Panc1 (cell line): ENCODE measurements at places on chromosomes 13 and 19.

DNA sequence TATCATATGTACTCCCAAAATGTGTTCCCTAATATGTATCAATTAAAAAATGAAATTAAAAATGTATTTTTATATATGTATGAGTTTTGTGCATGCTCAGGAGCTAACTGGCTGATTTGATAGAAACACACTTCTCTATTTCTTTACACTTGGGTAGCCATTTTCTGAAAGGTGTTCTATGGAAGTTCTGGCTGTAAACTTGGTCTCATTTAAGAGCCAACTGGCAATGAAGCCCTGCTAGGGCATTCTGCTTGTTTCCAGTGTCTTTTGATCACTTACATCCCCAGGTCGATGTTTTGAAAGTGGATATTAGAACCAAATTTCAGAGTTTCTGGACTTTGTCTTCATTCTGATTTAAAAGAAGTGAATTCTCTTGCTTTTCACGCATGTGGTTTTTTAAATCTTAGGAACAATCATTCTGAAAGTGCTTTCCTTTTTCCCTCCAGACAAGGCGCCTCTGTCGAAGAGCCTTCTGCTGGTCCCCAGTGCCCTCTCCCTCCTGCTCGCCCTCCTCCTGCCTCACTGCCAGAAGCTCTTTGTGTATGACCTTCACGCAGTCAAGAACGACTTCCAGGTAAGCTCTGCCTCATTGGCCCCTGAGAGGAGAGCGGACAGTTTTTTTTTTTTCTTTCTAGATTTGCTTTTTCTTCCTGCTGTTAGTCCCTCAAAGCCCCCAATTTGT, 20.1 kb downstream of the GPR18 start:
- no peak for DNase-seq

- no peak for DNase-seq
These were observed 1.8 kb downstream of the TEX29 start for GRCh38 chr13:111322001-111322915.

DNA sequence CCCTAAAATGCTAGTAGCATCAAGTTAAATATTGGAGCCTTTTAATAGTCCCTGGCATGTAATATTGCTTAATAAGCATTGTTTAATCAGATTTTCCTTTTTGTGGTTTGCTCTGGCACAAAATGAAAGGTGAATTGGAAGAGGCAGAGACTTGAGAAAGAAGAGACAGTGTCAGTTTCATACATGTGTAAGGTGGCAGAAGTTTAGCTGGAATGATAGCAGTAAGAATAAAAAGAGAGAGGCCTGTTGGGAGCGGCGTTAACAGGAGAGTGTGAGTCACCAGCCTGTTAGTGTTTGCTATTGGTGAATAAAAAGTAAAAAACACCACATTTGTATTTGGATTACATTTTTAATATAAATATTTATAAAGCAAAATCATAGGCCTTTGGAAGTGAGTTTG, 145.3 kb downstream of the PDS5B start:
- no peak for DNase-seq

DNA sequence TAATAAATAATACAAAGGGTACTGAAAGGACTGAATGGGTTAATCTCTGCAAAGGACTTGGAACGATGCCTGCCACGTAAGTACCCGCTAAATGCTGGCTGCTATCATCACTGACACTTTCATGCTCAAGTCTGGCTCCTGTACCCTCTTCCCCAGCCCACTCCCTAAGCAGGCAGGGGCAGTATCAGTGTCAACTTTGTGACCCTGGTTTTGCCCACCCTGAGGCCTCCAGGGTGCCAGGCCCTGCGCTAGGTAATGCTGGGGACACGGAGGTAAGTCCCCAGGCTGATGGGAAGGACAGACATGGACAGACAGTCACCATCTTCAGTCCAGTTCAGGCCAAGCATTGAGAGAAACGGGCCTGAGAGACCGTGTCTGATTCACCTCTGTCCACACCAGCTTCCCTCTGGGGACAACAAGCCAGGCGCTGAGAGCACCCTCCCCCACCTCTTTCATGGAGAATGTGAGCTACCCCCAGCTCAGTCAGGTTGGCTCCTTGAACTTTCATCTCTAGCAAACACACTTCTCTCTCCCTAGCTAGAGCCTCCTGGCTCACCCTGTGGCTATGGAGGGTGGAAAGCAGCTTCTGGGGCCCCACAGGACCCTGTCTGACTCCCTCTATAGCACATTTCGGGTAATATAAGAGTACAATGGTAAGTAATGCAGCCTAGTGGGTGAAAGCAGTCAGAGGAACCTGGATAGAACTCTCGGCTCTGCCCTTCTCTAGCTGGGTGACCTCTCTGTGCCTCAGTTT, 800 bp downstream of the ETFB start:
- DNase-seq: no peak

DNA sequence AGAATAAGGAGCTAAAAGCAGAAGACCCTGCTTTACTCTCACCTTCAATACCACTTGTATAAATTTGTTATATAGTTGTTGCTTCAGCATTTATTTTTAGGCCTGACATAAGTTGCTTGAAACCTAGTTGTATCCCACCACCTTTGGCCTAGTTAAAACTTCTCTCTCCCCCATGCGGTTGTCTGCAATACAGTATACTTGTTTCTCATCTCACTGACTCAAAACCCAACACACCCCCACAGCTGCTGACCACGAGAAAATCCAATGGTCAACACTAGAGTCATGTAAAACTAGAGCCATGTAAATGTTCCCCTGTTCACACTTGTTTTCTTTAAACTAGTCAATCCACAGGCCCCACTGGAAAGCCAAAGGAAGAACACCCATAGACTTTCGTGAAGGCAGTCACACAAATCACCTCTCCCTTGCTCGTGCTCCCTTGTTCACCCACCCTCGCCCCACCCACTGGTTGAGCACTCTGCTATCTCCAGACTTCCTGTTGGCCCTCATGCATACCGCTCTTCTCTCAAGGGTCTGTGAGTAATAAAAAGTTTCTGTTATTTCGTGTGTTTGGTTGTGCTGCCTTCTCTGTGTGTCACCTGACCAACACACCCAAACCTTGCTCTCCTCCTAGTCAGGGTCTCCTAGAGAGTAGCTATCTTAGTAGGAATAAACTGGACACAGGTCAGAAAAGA, 12.9 kb upstream of the CCDC169 start:
- no peak for DNase-seq

DNA sequence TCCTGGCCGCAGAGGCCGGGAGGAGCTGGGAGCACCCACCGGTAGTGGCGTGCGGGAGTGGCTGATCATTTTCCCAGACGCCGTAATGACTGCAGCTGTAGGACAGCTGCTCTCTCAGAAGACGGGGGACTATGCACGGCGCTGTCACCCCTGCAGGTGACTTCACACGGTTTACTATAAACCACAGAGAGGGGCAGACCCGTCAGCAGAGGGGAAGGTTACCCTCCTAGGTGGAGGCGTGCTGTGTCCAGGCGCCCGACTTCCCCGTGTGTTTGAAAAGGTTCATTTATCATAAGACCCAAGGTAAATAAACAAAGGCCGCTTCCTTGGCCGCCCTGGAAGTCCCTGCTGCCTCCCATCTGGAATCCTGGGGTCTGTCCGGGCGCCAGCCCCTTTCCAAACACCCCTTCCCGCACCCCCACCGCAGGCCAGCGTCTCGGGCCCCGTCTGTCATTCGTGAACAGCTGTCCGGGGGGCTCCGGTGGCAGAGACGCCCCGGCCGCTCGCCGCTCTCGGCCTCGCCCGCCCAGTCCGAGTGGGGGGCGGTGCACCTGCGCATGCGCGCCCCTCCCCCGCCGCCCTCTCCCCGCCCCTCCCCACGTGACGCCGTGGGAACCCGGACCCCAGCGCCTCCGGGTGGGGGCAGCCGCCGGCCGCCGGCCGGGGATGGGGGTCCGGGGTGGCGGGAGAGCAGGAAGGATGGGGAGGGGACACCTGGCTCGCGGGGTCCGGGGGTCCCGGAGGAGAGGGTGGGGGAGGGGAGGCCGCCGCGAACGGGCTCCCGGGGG, 915 bp downstream of the SHC2 start:
- no peak for DNase-seq
